ENCODE measurements at places on chromosomes 6 and 20.
A peak's percentile ranks its signal among the peaks of the same experiment; 100 is the strongest.

- no peak for DNase-seq
Measured at GRCh38 chr6:158068156-158068892, 86.7 kb downstream of the SYNJ2 start.

GRCh38 chr6:21147995-21148394, 445.6 kb upstream of the SOX4 start:
- no peak for DNase-seq

DNA sequence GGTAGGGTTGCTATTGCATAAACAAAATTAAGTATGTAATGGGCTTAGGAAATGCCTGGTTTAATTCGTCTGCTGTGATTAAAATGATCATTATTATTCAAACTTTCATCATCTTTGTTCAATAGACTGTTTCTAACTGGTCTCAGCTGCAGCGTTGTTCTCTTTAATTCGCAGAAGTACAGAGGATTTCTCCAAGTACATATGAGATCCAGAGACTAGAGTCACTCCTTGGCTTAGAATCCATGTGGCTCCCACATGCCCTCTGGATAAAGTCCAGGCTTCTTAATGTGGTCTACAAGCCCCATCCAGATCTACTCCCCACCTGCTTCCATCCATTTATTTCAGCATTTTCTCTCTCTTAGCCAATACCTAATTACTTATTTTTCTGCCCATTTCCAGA, 1.1 kb upstream of the ZBTB24 start:
- DNase-seq, result no peak

GRCh38 chr6:110474500-110474899, 1.9 kb downstream of the SLC22A16 start:
- no peak for DNase-seq

DNA sequence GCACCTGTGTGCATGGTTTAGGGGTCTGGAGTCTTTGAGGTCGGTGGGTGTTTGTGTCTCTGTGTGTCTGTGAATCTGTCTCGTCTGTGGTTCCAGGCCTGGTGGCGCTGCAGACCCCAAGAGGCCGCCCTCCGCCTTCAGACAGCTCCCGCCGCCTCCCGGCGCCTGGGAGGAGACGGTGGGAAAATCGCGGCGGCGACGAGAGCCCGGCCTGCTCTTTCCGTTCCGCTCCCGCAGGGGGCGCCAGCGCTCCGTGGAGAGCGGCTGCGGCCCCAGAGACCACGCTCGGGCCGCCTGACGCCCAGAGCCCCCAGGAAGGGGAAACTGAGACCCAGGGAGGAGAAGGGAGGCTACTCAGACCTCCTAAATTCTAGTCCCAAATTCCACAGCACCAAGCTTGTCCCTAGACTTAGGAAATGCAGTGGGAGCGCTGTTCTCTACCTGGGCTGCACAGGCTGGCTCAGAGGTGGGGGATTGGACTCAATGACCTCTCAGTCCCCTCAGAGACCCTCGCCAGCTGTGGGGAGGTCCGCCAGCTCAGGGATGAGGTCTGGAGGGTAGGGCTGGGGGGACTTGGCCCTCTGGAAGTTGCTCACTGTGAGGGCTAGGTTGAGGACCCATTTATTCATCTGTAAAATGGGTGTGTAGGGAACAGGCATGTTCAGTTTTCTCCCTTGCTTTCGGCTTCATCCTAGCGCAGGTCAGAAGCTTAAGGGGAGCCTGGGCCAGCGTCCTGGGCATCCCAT, 36.9 kb upstream of the BLCAP start:
- DNase-seq, result peak; percentile 32

- DNase-seq, result no peak
Measured at GRCh38 chr20:57653910-57654309, 33.7 kb upstream of the ZBP1 start.

Measured in ACHN (cell line).